GM12878 (cell line): ENCODE measurements at places on chromosomes 3 and 15. TPM values are rescaled to one million over a fixed set of nuclear protein-coding genes. Genes with fewer than 3 reads are reported as not detected.

Gene SMAD6
- not detected in 2 replicates for polyA plus RNA-seq

Gene GADL1
- not detected in 2 replicates for polyA plus RNA-seq

Gene CTXN2
- not detected in 2 replicates for polyA plus RNA-seq

Gene ZNF662
- polyA plus RNA-seq, result not detected in 2 replicates

DNA sequence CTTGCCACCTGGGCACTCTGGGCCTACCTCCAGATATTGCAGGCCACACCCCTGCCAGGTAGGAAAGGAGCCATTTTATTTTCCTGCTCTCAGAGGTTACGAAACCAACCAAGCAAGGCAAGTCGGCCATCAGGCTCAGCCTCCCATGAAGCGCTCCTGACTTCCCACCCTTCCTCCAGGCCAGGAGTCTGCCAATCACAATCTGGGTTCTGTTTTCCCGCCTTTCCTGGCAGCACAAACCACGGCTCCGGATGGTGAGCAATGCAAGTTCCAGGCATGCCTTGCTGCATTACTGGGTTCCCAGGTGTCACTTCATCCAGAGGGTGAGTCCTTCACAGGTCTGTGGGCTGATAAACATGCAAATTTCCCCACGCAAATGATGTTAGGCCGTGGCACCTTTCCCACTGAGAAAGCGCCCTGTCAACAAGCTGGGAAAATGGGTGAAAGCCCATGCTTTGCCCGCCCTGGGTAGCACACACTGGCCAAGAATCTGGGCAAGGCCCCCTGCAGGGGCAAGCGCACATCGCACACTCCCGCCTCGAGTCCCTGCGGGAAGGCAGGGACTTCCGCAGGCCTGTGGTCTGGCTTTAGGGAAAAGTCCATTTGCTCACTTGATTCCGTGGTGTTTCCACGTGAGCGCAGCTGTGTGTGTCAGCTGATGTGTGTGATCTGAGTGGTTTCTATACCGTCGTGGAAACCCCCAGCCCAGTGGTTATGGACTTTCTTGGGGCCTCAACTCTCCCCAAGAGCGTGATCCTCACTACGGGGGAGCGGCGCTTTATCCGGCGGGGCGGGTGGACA, 61.6 kb upstream of the RYK start:
- no peaks in the 10 kb centered on the region for H3K36me3 ChIP-seq
- DNase-seq, result no peak
- no peaks in the 10 kb centered on the region for H3K4me1 ChIP-seq
- H3K4me3 ChIP-seq, result no peak overlapping the region

GRCh38 chr15:100836501-100836900, 43.1 kb upstream of the ALDH1A3 start:
- no peaks in the 10 kb centered on the region for H3K36me3 ChIP-seq
- no peak overlapping the region for H3K4me3 ChIP-seq
- no peaks in the 10 kb centered on the region; the same call in 1 of the 2 replicates for H3K4me1 ChIP-seq
- H3K27ac ChIP-seq, result no peak overlapping the region
- DNase-seq, result no peak
- no peaks in the 10 kb centered on the region for H3K27me3 ChIP-seq

DNA sequence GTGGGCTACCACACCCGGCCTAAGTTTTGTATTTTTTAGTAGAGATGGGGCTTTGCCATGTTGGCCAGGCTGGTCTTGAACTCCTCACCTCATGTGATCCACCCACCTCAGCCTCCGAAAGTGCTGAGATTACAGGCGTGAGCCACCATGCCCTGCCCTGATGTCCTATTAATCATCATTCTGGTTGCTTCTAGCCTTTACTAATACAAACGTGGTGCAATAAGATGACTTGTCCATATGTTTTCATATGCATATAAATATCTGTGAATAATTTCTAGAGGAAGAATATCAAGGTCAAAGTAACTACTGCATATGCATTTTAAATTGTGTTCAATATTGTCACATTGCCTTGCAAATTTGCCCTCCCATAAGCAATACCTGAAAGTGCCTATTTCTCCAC, 25.5 kb upstream of the PDHB start:
- H3K27ac ChIP-seq, result no peak overlapping the region
- H3K4me1 ChIP-seq, result no peaks in the 10 kb centered on the region
- H3K27me3 ChIP-seq, result no peaks in the 10 kb centered on the region
- no peaks in the 10 kb centered on the region for H3K36me3 ChIP-seq
- no peak overlapping the region for H3K4me3 ChIP-seq

- no peak overlapping the region for H3K4me3 ChIP-seq
- no peak overlapping the region for H3K27ac ChIP-seq
- no peaks in the 10 kb centered on the region for H3K4me1 ChIP-seq
- no peaks in the 10 kb centered on the region for H3K27me3 ChIP-seq
These were observed 75.3 kb downstream of the SYNPR start for GRCh38 chr3:63353383-63353782.

DNA sequence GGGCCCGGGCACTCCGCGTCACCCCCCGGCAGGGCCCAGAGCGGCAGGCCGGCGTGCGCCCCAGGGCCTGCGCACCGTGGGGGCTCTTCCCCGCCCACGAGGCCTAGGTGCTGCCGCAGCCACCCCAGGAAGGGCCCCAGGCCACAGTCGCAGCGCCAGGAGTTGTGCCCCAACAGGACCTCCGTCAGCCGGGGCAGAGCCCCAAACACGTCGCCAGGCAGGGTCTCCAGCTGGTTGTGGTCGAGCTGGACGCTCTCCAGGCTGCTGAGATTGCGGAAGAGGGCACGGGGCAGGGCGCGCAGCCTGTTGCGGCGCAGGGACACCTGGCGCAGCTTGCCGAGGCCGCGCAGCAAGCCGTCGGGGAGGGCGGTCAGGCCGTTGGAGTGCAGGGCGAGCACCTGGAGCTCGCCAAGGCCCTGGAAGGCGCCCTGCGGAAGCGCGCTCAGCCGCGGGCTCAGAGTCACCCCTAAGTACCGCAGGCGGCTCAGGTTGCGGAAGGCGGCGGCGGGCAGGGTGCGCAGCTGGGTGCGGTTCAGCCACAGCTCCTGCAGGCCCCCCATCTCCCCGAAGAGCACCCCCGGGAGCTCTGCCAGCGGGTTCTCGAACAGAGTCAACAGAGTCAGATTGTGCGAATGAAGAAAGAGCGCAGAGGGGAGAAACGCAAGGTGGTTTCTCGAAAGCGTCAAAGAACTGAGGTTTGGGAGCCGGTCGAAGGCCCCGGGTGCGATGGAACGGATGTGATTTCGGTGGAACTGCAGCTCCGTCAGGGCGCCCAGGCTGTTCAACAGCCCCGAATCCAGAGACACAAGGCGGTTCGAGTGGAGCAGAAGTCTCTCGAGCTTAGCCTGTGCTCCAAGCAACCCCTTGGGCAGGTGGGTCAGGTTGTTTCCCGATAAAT, 2.0 kb downstream of the GP5 start:
- peaks cover 7% of the 10 kb centered on the region for H3K4me1 ChIP-seq
- no peaks in the 10 kb centered on the region for H3K36me3 ChIP-seq
- no peak overlapping the region for H3K27ac ChIP-seq
- H3K27me3 ChIP-seq, result peaks cover 7% of the 10 kb centered on the region

DNA sequence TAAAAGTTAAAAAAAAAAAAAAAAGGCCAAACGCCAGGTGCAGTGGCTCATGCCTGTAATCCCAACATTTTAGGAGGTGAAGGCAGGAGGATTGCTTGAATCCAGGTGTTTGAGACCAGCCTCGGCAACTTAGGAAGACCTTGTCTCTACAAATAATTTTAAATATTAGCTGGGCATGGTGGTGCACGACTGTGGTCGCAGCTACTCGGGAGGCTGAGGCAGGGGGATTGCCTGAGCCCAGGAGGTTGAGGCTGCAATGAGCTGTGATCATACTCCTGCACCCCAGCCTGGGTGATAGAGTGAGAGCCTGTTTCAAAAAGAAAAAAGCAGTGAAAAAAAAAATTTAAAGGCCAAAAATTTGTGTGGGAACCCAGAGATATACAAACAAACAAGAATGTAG, 2.7 kb upstream of the DLEC1 start:
- no peak overlapping the region for H3K4me3 ChIP-seq
- no peaks in the 10 kb centered on the region for H3K36me3 ChIP-seq
- peaks cover 13% of the 10 kb centered on the region for H3K4me1 ChIP-seq
- no peak for DNase-seq
- no peak overlapping the region for H3K27ac ChIP-seq

- DNase-seq, result no peak
- H3K4me1 ChIP-seq, result no peaks in the 10 kb centered on the region
- no peaks in the 10 kb centered on the region for H3K27me3 ChIP-seq
- no peak overlapping the region for H3K27ac ChIP-seq
- no peaks in the 10 kb centered on the region for H3K36me3 ChIP-seq
These were observed 181.6 kb upstream of the RORA start for GRCh38 chr15:61410662-61411061.

DNA sequence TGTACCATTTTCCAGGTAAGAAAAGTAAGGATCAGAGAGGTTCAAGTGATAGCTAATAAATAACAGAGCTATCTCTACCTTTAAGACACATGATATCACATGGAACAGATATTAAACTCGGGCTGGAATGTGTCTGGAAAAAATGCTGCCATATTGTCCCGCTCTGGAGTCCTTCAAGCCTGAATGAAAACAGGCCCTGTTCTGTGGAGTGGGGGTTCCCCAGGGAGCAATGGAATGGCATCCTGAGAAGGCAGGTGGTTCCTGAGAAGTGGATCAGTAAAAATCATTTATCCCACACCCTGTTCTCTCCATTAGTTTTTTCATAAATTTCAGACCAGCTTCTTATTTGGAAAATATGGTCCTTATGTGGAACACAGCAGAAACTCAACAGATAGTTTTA, 57.3 kb upstream of the PRTG start:
- no peaks in the 10 kb centered on the region for H3K27me3 ChIP-seq
- no peak overlapping the region for H3K4me3 ChIP-seq
- H3K36me3 ChIP-seq, result no peaks in the 10 kb centered on the region
- DNase-seq, result no peak
